ENCODE measurements at places on chromosomes 5 and 9.

DNA sequence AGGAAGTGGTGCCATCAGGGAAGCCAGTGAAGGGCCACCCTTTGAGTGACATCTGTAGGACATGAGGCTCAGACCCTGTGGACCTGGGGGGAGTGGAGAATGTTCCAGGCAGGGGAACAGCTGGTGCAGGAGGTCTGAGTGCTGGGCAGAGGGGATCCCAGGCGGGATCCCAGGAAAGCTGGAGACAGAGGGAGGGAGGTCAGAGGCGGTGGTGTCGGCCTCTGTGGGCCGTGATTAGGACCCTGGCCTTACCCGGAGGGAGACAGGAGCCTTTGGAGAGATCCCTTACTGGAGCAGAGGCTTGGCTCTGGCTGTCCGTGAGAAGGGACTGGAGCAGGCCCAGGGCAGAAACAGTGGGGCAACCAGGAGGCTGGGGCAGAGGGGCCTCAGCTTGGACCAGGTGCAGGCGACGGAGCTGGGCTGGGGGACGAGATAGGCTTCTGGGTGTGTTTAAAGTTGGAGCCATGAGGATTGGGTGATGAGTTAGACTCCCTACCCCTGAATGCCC lies 12.1 kb upstream of the GRHPR start:
- no peak for DNase-seq

DNA sequence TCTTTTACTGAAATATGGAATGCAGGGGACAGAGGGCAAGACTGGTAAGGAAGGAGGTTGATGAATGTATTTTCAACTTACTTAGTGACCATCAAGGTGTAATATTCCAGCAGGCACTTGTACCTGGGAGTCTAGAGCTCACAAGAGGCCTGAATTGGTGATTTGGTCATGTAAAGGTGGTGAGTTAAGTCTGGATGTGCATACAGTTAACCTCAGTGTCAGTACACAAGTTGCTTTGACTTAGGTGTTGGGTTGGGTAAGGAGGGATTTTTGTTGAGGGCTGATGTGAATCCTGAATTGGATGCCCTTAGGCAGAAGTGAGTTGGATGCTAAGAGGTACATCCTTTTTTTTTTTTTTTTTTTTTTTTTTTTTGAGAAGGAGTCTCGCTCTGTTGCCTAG lies 7.4 kb downstream of the SREK1 start:
- DNase-seq: no peak

GRCh38 chr9:35909274-35909673 lies at the start of gene SPAAR:
Gene SPAAR, plus strand, starts transcription at chr9:35909490. Its CDS starts 974 bp downstream, at chr9:35910464.
- DNase-seq: no peak

GRCh38 chr5:180103487-180104167 lies 32.1 kb upstream of the RNF130 start:
- no peak for DNase-seq

DNA sequence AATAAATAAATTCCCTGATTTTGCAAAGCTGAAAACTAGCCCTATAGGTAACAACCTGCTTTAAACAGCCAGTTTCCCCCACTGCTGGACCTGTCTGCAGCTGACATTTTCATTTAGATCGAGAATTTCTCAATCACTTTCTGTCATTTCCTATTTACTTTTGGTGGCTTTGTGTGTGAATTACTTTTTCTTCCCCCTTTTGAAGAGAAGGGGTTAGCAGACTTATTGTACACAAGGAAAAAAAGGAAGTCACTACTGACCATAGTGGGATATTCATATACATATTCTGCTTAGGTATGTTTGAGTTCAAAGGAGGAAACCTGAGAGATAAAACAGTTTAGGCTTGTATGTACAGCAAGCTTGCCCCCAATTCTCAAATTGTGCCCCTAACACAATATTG lies 27.0 kb upstream of the IFNB1 start:
- no peak for DNase-seq

- no peak for DNase-seq
Observed at GRCh38 chr5:18465833-18466681, 831.8 kb downstream of the TAF11L14 start.

DNA sequence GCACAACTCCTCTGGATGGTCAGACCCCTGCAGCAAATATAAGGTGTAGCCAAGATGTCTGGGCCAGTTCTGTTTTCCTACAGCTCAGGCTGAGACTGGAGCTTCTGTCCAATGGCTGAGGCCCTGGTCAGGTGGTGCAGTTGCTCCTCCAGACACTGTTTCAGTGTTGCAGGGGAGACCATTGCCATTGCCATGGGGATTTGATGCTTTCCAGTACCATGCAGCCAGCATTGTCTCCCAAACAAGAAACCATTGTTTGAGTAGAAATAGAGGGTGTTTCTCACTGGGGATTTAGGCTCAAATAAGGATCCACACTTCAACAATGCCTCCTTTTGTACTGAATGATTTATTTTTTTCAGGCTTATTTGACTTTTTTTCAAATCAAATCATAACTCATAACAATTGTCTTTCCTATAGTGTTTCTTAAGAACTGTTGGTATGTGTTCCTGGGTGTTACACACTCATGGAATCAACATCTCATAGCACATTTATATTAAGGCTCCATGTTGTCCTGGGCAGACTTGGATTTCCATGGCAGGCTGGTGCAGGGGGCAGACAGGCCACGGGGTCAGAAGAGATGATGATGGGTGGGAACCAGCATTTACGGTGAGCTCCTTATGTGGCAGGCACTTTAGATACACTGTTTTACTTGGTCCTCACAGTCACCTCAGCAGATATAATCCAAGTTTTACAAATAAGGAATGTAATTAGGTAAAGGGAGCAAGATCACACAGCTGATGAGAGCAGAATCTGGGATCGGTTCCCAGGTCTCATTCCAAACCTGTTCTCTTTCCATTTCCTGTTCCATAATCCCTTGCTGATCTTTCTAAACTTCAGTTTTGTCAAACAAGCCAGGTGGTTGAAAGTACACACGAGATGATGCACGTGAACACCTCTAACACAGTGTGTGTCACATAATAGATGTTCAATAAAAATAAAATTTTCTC lies 95.9 kb upstream of the GNAQ start:
- no peak for DNase-seq

- no peak for DNase-seq
Observed at GRCh38 chr5:124157320-124157719, 589.1 kb downstream of the ZNF608 start.

DNA sequence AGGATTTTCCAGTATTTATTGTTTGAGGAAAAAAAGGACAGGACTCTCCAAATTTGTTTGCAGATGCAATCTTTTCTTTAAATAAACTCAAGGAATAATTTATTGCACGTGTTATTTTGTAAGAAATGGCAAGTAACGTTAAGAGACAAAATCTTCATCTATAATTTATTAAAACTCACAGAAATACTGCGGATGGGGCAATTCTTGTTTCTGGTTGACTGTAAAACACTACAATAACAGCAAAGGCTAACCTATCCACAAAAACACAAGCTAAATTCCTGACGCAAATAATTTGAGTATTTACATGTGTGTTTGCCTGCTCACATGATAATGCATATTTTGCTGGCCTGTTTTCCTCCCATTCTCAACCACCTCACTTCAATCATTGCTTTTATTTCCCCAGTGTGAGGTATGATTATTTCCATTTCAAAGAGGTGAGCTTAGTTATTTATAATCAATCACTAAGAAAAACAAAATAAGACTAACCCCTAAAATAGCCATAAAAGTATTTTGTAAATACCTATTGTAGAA lies 619.4 kb downstream of the PDE4D start:
- no peak for DNase-seq

DNA sequence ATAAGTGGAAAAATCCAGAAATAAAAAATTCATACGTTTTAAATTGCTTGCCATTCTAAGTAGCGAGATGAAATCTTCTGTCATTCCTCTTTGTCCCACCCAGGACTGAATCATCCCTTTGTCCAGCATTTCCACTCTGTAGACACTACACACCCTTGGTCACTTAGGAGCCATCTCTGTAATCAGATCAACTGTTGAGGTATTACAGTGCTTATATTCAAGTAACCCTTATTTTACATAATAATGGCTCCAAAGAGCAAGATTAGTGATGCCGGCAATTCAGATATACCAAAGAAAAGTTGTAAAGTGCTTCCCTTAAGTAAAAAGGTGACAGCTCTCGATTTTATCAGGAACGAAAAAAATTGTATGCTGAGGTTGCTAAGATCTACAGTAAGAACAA lies 60.4 kb downstream of the TRIM36 start:
- DNase-seq: no peak

- DNase-seq: no peak
Observed at GRCh38 chr9:107779731-107780130, 290.2 kb upstream of the KLF4 start.

DNA sequence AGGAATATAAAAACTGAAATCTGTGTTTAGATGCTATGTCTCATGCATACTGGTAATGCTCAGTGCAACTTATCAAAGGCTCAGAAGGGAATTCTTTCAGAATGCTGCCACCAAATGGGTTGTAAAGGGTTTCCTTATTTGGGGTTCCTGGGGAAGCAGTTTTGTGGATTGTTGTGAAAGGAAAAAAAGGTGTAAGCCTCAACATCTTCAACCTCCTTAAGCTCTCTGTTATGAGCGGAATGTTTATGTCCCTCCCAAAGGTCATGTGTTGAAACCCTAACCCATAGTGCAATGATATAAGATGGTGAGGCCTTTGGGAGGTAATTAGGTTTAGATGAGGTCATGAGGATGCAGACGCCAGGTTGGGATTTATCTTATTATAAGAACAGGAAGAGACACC lies 41.6 kb downstream of the GNA14 start:
- no peak for DNase-seq

DNA sequence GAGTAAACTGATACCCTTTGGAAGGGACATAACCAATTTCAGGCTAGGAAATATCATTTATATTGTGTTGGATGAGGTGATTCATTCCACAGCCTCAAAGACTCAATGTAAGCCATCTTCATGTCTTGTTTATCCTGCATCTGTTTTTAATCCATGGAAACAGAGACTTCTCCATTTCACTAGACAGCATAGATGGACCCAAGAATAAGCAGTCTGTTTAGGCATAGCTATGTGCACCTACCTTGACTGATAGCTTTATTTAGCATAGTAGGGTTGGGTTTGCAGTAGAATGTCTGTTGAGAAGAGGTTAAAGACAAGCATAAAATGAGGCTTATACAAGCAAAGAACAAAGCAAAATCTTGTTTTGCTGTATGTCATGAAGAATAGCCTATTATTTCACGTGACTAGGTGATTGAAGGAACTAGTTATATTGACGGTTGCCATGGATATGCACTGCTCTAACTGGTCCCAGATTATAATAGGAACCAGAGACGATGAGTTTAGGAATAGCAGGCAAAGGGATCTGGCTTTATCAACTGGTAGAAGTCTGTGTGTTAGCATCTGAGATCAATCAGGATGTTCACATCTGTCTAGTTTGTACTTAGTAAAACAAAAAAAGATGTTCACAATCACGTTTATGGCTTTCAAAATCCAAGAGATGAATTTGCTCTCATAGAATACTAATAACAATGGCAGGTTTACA lies 154.8 kb upstream of the KLF9 start:
- DNase-seq: no peak

GRCh38 chr9:18184401-18184800 lies 289.6 kb upstream of the ADAMTSL1 start:
- no peak for DNase-seq

- DNase-seq: no peak
Observed at GRCh38 chr5:66617991-66618768, 22.0 kb downstream of the MAST4 start.

GRCh38 chr9:38346811-38347210 lies 45.7 kb upstream of the ALDH1B1 start:
- no peak for DNase-seq

GRCh38 chr9:1879501-1879900 lies 135.6 kb upstream of the SMARCA2 start:
- DNase-seq: no peak

GRCh38 chr5:129426071-129426470 lies 34.0 kb upstream of the ADAMTS19 start:
- no peak for DNase-seq

GRCh38 chr9:70679845-70680244 lies 265.4 kb upstream of the KLF9 start:
- no peak for DNase-seq

DNA sequence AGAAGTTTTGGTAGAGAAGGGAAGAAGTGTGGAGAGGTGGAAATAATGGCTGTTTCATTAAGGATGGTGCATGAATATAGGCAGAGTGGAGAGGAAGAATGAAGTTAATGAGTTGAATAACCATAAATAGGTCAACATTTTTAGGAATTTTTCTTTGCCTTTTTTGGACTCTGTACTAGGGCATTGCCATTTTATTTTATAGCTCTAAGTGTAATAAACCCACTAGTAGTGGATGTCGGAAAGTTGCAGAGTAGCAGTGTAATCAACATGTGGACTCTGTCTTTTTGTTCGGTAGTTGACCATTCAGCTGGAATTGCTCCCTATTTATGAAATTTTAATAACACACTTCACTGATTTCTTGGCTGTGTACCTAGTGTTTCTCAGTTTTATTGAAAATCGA lies 199.1 kb downstream of the WDR70 start:
- DNase-seq: no peak

DNA sequence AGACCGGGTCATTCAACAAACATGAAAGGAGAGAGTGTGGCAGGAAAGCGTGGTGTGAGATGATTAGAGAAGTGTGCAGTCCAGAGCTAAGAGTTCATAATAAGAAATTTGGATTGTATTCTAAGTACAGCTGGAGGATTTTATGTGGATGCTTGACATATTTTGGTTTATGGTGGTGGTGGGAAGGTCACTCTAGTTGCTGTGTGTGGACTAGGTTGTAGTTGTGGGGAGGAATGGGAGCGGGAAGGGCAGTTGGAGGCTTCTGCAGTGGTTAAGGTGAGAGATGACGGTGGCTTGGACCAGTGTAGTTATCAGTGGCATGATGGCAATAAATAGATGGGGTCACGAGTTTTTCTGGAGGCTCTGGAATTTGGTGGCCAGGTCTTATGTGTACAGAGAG lies 45.7 kb upstream of the GPR151 start:
- no peak for DNase-seq

DNA sequence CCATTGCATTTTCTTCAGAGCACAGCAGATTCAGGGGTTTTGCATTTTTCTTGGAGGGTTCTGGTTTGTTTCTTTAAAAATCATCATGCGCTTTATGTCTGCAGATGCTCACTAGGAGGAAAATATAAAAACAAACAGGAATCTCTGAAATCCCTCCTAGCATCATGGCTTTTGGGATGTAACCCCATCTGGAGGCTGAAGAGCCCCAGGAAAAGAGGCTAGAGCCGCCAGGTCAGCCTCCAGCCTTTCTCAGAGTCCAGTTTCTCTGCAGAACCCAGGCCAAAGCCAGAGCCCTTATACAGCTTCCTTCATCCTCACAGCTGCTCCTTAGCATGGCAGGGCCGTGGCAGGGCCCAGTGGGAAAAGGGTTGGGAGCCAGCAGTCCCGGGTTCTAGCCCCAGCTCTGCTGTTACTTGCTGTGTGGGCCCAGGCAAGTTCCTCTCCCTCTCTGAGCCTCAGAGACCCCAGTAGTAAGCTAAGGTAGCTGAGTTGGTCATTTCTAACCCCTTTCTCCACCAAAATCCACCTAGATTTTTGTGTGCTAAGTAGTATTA lies 62.1 kb downstream of the PAX5 start:
- DNase-seq: no peak
